T-helper 22 cell (primary cell): ENCODE measurements at places on chromosomes 3 and 15.

GRCh38 chr3:168678730-168679129, 583.0 kb upstream of the GOLIM4 start:
- no peak for DNase-seq

DNA sequence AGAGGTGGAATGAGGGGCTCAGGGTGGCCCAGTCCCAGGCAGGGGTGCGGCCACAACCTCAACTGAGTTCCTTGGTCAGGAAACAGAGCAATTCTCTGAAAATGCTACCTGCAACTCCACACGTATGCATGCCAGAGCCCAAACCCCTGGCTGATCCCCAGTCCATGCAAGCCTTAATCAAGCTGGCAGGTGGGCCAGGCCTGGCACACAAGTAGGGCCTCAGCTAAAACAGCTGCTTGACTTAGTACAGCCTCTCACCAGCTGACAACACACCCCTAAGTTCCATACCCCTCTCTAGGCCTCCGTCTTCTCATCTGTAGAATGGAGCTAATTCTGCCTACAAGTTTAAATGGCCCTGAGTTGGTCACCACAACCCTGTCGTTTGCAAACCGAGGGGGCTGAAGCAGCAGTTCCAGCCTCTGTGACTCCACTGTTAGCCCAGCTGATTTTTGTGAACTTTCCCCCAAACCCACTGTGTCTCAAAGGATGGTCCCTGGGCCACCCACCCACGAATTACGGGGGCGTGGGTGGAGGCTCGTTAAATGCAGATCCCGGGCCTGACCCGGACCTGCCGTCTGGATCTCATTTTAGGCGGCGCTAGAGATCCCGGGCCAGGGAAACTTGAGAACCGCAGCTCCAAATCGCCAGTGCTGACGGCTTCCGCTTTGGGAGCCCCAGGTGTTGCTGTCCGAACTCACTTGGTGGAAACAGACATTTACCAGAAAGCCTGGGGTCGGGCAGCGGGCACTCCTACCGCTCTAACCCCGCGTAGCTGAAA, 927 bp downstream of the CHDH start:
- DNase-seq: no peak

GRCh38 chr15:85642693-85643066, 152.0 kb downstream of the KLHL25 start:
- DNase-seq: no peak

- no peak for DNase-seq
These were observed 64.0 kb upstream of the PRR20G start for GRCh38 chr3:127351775-127352350.

- no peak for DNase-seq
These were observed 41.6 kb downstream of the IMPG2 start for GRCh38 chr3:101278727-101279126.

DNA sequence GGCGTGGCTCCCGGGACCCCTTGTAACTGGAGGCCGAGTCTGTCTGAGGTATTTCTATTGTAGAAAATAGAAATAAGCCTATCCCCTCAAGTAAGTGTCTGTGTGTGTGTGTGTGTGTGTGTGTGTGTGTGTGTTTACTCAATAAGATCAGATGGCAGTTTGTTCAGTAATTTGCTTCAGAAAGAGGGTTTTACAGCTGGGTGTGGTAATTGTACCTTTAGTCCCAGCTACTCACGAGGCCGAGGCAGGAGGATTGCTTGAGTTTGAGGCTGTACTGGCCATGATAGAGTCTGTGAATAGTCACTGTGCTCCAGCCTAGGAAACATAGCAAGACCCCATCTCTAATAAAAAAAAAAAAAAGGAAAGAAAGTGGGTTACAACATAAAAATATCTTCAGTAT, 8.7 kb downstream of the SPINT1 start:
- DNase-seq: no peak

- no peak for DNase-seq
These were observed 438.7 kb upstream of the KCNMB2 start for GRCh38 chr3:178097576-178097975.

- DNase-seq: no peak
These were observed 893.3 kb upstream of the GBE1 start for GRCh38 chr3:82654708-82655107.

DNA sequence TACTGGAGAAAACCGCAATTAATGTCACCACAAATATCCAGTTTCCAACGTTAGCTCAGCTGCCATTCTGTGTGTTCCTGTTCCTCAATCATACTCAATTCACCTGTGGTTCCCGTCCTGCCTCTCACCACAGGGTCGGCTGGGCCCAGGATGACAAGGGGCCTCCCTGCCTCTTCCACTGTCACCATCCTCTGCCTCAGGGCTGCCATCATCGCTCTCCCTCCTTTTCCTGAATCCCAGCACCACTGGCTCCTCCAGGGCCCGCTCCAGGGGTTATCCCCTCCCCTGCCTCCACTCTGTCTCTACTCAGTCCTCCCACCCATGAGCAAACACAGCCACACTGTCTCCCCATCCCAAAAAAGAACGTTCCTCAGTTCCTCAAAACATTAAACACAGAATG, 170.9 kb upstream of the NSMCE3 start:
- no peak for DNase-seq

DNA sequence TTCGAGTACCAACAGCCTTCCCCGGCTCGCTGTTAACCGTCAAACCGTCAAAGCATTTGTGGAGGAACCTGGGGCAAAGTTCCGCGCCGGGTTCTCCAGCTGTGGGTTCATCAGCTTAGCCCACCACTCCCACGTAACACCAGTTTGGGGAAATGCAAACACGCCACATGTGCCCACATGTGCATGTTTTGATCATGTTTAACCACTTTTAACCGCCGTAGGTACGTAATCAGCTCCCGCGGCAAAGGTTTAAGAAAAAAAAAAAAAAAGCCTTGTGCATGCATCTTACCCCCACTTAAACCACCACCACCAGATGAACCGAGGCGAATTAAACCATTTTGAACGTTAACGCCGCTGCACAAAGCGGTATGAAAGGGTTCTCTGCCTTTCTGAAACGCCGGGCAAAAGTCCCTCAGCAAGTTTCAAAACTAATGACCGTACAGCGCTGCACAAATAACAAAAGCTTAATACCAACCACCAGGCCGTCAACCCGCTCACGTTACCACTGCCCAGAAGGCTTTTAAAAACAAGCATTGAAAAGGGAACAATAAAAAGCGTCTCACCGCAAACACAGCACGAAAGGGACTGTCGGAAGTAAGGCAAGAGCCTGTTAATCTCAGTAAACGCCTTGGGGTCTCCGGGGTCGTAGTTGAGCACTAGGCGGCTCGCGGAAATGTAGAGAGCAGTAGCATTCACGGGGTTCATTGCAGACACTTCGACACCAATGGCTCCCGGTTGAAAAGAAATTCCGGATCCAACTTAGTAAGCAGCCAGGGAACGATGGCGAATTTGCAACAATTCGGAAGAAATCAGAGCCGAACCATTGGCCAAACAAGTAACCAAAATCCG, 1.5 kb downstream of the MSL2 start:
- peak; percentile 78 for DNase-seq

- no peak for DNase-seq
These were observed 32.7 kb downstream of the HDGFL3 start for GRCh38 chr15:83174891-83175290.

DNA sequence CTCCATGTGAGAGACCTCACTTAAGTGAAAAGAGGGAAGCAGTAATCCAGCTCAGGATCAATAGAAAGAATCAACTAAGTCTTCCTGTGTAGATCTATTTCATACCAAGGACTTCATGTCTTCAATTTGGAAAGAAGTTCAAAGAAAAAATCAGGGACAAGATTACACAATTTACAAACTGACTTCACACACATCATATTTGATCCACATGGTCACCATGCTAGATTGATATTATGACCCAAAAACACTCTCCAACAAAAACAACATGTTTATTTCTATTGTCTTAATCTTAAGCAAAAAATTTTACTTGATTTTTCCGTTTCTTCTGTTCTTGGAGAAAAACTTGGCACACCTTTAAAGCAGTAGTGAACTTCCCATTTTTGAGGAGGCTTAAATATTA, 76.3 kb downstream of the THBS1 start:
- DNase-seq: no peak

DNA sequence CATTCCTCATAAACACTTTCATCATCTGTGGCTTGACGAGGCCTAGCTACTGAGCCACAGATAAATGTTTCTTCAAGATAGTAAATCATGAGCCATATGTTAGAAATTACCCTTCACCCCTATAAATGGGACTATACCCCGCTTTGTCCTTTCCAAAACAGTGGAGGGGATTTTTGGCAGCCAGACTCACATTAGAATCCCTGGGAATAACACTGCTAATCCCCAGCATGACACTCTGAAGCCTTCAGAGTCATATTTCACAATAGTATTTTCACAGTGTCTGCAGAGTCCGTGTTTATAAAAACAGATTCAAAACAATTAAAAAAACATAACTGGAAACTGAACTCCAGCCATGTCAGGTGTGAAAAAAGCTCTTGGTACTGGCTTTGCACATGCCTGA, 271.6 kb downstream of the ERC2 start:
- no peak for DNase-seq

GRCh38 chr15:59896663-59897074, 107.4 kb upstream of the FOXB1 start:
- no peak for DNase-seq

DNA sequence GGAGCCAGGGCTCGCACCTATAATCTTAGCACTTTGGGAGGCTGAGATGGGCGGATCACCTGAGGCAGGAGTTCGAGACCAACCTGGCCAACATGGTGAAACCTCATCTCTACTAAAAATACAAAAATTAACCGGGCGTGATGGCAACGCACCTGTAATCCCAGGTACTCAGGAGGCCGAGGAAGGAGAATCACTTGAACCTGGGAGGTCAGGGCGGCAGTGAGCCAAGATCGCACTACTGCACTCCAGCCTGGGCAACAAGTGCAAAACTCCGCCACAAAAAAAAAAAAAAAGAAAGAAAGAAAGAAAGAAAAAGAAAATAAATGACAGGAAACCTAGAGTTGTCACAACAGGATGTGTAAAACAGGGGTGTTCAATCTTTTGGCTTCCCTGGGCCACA, 3.0 kb upstream of the NMB start:
- DNase-seq: no peak

DNA sequence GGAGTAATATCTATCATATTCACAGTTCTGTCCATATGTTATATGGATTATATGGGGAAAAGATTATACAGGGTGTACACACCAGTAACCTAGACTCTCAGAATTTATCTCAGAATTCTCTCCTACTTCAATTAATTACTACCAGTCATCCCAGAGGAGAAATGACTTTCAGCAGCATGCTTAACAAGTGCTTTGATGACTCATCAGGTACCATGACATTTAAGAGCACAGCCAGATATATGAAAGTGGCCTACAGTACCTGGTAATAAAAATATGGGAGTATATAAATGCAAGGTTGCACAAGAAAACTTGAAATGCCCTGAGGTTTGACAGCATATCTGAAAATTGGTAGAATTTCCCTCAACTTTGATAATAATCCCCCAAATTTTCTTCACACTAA, 1273.0 kb downstream of the OTOL1 start:
- DNase-seq: no peak

DNA sequence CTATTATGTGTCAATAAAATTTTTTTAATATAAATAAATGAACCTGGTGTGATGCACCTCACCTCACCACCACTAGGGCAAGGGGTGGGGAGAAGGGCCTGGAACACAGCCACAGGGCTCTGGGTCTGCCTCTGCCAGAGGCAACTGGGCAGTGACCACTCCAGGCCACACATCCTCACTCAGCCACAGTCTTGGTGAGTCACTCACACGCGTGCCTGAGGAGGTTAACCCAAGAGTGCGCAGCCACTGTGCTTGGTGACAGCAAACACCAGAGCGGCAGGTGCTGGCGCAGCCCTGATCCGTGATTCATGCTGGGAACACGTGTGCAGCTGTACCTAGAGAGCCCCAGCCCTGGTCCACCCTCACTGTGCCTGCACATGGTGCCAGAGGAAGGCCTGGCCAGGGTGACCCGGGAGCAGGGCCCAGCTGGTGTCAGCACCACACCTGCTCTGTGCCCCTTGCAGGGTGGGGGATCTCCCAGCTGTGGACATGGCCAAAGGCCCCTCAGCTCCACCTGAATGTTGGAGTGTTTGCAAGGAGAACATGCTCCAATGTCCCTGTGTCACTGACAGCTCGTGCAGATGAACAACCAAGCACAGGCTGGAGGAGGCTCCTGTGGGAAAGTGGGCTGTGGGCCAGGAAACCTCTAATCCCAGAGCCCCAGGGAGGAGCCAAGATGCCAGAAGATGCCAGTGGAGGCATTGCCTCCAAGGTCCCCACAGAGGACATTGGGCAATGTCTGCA, 2.1 kb downstream of the SLC41A3 start:
- DNase-seq: no peak

DNA sequence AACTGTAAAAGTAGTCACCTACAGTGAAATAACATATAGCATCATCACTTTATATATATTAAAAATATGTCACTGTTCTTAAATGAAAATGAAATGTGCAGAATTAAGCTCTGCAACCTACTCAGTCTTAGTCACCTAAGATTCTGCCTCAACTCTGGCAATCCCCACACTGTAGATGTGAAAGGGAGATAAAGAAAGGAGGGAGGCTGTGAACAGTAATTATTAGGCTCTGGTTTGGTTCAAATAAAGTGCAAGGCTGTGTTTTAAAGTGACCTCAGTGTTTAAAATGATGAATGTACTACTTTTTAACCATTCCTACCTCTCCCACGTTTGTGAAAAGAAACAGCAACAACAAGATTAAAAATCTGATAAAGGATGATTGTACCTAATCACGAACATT, 72.2 kb downstream of the ATP8B4 start:
- no peak for DNase-seq

DNA sequence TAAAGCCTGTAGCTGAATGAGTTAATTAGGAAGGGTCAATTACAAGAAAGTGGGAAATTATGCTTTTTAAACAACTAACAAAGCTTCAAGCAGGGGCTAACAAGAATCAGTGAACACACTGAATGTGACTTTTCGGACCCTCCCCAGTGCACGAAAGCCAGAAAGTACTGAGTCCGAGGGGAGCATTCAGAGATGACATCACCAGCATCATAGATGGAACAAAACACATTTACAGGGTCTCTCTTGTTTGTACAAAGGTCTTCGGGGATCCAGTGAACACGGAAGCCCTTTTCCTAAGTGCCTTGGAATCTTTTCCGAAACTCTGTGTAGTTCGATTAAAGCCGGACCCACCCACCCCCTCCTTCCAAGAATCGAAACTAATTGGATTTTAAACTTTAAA, 829 bp downstream of the DCP1A start:
- no peak for DNase-seq

DNA sequence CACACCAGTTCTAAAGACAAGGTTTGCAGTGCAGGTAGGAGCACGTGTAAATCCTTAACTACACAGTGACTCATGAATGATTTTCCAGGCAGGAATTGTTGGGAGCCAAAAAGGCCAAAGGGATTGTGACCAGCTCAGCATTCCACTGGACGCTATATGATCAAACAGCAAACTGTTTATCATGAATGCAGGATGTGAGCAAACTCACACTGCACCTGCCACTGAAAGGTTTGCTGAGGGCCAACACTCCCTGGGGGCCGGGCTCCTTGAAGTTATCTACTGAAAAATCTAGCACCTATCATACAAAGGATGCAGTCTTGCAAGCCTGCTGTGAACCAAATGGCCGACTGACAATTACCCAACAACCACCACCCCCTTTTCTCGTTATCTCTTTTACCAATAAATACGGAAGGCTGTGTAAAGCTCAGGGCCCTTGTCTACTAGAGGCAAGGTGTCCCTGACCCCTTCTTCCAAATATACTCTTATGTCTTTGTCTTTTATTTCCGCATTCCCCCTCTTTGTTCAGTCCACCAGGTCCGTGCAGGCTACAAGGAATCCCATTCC, 11.5 kb upstream of the DNASE1L3 start:
- DNase-seq: no peak
